ENCODE measurements at places on chromosomes 7 and 10.

- no peak for DNase-seq
These were observed 331.6 kb downstream of the GFRA1 start for GRCh38 chr10:115941361-115941771.

DNA sequence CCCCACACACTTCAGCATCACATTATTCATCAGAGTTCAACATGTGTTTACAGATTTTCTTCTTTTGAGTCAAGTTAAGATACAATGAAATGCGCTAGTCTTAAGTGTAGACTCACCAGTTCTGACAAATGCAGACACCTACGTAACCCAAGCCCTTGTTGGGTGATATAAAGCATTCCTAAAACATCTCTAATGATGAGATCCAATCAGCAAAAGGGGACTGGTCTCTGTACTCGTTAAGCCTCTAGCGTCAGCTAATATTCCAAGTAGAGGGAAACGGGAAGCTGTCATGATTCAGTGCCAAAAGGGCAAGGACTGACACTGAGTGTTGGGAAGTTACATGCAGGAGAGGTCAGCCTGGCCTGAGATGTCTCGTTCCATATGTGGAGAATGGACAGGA is 38.7 kb upstream of the TRIL start:
- DNase-seq = no peak

GRCh38 chr10:58704671-58705141 is 192.0 kb downstream of the BICC1 start:
- DNase-seq = no peak

DNA sequence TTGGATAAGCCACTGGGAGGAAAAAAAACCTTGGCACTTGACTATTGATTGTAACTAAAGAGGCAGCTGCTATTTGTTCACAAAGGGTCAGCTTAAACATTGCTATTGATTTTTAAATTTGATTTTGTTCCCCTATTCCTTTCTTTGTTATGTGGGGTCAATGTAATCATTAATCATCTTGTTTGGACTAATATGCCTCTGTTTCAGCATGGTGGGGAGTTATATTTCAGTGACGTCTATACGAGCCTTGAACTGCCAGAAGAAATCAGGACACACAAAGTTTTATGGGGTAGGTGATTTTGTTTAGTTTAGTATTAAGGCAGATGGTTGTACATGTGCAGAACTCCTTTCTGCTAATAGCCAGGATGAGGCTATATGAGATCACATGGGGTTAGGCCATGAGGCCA is 7.5 kb downstream of the AS3MT start:
- DNase-seq = no peak

DNA sequence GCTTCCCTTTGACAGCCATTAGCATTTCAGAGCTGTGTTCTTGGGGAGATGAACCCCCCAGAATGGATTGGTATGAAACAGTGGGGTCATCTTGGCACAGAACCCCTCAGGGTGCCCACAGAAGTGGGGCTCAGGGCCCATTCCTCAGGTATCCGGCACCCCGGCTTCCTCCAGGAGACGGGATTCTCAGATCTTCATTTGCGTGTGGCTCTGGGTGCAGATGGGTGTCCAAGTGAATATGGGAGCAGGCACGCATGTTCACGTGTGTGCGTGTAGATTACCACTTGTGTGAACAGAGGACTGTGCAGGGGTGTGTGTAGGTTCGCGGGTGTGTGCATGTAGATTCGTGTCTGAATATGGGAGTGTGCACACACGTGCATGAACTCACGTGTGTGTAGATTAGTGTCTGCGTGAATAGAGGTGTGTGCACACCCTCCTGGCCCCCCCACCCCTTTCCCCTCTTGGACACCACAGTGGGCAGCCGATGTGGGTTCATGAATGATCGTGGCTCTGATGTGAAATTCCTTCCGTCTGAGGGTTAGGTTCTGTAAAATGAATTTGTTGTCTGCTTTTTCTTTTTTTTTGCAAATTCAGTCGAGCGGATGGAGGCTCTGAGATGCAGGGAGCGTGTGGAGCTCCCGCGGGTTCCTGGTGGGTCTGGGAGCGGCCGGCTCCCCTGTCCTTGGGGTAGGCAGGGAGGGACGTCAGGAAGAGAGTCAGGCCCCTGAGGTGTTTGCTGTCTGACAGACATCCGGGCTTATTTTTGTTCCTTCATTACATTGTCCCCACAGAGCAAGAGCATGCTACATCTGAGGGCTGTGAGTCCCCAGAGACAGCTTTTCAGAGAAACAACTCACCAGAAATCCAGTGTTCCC is 7.4 kb downstream of the ELFN1 start:
- no peak for DNase-seq

DNA sequence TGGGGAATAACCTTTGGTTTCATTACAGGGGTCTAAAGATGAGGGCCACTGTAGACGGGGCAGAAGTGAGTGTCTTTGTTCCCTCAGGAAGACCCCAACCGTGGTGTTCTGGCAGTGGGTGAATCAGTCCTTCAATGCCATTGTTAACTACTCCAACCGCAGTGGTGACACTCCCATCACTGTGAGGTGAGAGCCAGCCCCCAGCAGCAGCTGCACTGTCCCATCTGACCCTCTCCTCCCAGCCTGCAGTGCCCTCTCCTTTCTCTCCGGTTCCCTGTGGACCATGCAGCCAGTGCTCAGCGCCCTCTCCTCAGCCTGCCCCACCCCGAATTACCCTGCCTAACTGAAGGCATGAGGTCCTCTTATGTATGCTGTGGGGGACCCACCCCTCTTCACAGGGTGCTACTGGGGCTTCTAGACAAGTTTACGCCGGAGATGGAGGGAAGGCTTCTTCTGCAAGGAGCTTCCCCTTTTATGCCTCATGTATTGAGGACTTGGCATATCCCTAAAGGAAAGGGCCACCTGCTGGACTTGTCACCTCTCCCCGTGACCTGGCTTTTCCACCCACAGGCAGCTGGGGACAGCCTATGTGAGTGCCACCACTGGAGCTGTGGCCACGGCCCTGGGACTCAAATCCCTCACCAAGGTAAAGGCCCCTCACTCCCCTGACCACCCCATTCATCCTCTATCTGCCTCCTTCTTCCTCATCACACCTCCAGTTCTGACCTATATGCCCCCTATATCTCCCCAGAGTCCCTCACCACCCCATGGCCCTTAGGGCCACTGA is 5.1 kb downstream of the SFXN3 start:
- no peak for DNase-seq

Measured in activated CD4-positive, alpha-beta T cell treated with anti-CD3 and anti-CD28 coated beads, Interleukin-2, amount 50 U/mL, for 1 hour (primary cell).